ENCODE measurements at places on chromosomes 2 and 18.

DNA sequence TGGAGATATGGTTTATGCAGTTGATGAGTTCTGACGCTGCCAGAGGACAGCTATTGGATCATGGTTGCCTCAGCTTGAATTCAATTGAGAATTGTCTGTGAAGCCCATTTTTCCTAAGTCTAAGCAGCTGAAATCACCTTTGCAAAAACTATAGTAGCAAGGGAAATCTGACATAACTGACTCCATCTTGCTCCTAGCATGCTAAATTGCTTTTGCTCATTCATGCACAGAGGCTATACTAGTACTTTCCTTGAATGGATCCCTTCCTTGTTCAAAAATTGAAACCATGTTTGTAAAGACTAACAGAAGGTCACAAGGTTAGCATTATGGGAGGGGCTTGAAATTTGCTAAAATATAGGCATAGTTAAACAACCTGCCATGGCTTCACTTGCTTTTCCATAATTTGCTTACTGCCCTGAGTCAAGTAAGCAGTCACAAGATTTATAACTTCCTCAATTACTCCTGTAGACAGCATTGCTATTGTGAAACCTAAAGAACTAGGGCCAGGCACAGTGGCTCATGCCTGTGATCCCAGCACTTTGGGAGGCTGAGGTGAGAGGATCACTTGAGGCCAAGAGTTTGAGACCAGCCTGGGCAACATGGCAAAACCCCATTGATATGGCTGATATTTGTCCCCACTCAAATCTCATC is 41.2 kb downstream of the CHRNA1 start:
- no peak for DNase-seq

DNA sequence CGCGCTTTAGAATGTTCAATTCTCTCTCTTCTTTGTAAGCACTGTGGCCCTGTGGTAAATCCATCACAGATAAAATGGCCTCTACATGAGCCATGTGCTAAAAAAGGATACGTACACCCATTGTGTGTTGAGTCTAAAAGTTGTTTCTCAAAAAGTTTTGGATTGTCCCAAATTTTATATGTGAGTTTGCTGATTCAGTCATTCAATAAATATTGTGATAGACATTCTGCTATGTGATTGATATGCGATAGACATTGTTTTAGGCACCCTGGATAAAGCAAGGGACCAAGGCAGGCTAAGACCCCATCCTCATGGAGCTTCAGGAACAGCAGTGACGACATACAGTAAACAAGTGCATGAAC is 53.5 kb downstream of the E2F6 start:
- DNase-seq, result no peak

DNA sequence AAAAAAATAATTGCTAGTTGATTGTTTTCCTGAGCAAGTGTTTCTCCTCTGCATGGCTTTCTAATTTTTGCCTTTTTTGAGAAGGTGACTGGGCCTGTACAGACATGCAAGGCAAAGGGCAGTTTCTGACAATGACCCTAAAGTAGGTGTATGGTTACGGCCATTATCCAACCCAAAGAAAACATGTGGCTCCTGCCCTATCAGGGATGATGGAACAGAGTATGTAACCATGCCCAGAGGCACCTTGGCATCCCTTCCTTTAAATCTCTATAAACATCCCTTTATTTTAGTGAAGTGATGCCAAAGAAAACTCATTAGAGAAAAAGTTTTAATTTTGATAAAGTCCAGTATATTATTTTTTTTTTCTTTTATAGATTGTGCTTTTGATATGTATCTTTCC is 217.5 kb downstream of the LPIN1 start:
- no peak for DNase-seq

- no peak for DNase-seq
Observed at GRCh38 chr2:72082021-72082601, 65.6 kb downstream of the CYP26B1 start.

DNA sequence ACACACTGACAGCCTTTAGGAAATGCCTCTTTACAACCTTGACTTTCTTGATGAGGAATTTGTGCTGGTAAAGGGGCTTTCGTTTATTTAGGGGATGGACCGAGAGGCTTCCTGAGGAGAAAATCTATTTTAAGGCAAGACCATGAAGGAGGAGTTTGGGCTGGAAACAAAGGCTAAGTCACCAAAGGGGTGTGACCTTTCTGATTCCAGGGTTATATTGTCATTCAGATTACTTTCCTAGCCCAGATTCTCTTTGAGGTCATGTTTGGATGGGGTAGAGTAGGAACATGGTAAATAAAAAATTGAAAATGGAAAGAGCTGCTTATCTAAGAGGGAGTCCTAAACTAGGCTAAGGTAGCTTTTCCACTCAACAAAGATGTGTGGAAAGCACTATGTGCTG is 77.1 kb upstream of the UGP2 start:
- no peak for DNase-seq

GRCh38 chr2:164066095-164066494 is 330.3 kb upstream of the FIGN start:
- DNase-seq, result peak; percentile 77

- DNase-seq, result no peak
Observed at GRCh38 chr2:163665817-163666216, 70.0 kb downstream of the FIGN start.

GRCh38 chr2:224206816-224207215 is 167.7 kb upstream of the SERPINE2 start:
- no peak for DNase-seq

GRCh38 chr2:11123856-11124759 is 31.2 kb upstream of the SLC66A3 start:
- DNase-seq, result peak; percentile 77

GRCh38 chr18:12625241-12625640 is 32.7 kb downstream of the SPIRE1 start:
- DNase-seq, result no peak

- no peak for DNase-seq
Observed at GRCh38 chr2:178860551-178860950, 53.3 kb upstream of the TTN start.

DNA sequence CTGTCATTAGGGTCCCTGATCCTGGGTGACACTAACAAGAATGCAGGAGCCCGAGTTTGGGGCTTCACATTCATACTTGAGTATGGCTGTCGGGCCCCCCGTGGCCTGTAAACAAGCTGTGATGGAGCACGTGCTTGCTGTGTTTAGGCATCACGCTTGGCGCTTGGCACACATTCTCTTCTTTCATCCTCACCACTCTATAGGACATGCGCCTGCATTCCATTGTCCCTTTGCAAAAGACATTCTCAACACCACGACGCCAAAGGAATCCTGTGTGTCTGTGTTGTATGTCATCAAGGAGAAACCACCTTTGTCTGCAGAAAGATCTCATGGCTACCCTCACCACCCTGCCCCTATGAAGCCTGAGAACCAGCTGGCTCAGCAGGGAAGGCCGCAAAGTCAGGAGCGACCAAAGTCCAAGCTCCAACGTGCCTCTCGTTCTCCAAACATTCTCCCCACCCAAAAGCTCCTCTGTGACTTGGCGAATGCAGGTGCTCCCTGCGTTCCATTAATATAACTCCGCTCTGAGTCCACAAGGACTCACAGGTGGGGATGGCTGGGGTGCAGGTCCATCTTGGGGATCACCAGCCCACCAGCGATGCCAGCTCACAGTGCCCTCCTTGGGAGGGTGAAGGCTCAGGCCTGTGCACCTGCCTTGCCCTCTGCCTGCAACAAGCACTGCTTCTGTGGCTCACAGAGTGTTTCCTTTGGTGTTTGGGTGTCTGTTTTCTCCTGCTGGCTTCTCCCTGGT is 6.2 kb upstream of the PER2 start:
- DNase-seq, result no peak

GRCh38 chr2:213104092-213104902 is 47.1 kb downstream of the IKZF2 start:
- no peak for DNase-seq

GRCh38 chr2:60376252-60376651 is 177.2 kb downstream of the BCL11A start:
- DNase-seq, result no peak

DNA sequence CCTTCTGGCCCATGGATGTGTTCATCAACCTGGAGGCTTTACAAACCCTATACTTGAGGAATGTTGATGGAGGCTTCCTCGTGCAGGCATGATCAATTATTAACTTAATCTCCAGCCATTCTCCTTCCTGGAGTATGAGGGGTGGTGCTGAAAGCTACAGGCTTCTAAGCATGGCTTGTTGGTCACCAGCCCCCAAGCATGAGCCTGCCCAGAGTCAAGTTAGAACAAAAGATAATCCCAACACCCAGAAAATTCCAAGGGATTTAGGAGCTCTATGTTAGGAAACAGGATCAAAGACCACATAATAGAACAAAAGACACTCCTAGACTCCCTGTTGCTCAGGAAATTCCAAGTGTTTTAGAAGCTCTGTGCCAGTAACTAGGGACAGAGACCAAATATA is 63.1 kb downstream of the FAM171B start:
- no peak for DNase-seq

DNA sequence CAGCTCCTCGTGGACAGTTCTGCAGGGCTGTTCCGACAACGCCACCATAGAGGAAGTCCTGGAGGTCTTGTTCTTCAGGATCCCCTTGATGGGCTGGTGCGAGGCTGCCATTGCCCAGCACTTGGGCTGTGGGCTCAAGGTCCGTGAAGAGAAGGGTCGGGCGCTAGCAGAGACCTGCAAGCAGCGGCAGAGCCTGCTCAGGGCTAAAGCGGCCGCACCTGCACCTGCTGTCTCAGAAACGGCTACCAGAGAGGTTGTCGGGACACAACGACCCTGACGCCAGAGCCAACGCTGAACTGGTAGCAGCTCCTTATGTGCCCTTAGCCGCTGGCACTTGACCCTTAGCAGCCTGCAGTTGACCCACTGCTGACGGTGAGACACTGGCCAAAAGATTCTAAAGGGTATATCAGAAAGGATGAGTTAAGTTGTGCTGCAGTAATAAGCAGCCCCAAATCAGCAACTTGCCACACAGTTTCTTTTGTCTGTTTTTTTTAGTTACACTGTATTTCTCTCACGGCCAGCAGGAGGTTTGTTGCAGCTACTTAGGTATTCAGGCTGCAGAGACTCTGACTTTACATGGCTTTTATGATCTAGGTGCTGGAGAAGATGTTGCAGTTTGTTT is 55.5 kb upstream of the ST6GAL2 start:
- no peak for DNase-seq

GRCh38 chr2:68292108-68292710 is 27.5 kb downstream of the CNRIP1 start:
- DNase-seq, result no peak

DNA sequence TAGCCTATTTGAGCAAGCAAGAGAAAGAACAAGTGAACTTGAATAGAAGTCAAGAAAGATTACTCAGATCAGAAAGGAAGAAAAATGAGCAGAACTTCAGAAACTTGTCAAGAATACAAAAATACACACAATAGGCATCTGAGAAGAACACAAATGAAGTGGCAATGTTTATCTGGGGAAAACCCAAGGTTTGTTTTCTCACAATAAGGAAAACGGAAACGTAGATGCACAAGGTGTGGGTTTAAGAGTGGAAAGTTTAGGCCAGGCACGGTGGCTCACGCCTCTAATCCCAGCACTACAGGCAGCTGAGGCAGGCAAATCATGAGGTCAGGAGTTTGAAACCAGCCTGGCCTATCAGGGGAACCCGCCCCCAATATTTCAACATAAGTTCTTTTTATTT is 159.5 kb upstream of the GYPC start:
- DNase-seq, result no peak

DNA sequence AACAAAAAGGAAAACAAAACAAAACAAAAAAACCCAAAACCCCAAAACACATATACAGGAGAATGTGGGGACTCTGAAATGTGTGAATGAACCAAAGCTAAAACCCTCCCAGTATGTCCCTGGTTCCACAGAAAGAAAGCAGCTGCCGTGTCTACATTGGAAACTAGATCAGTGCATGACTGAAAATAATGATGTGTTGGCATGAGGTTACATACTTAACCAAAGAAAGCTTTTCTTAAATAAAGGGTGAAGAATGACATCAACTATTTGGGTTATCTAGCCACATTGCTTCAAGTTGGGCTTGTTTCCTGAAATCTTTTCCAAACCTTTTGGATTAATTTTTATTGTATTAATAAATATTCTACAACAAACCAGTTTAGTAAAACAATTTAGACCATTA is 91.9 kb upstream of the FN1 start:
- no peak for DNase-seq

- no peak for DNase-seq
Observed at GRCh38 chr18:471716-472115, 28.8 kb downstream of the COLEC12 start.

- peak; percentile 31 for DNase-seq
Observed at GRCh38 chr18:48230467-48231113, 178.6 kb downstream of the ZBTB7C start.

GRCh38 chr2:109609352-109610024 is 4.3 kb downstream of the SEPTIN10 start:
- no peak for DNase-seq

DNA sequence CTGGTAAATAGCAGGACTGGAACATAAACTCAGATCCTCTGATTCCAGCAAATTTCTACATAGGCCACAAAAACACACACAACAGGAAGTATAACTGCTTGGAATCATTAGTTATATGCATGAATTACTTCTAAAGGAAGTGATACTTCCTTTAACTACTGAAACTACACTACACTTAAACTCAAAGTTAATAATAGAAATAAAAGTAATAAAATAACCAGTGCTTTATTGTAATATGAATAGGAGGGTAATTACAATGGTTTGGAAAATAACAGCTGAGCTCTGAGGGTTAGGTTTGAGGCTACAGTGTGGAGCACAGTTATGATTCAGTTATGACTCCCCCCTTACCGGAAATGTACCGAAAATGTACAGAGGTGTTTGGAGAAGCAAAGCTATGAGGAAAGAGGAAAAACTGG is 18.5 kb upstream of the POLI start:
- no peak for DNase-seq

GRCh38 chr2:86274918-86275275 is 62.5 kb downstream of the REEP1 start:
- peak; percentile 25 for DNase-seq

- DNase-seq, result no peak
Observed at GRCh38 chr2:95215018-95215612, 7.8 kb downstream of the ZNF892 start.

DNA sequence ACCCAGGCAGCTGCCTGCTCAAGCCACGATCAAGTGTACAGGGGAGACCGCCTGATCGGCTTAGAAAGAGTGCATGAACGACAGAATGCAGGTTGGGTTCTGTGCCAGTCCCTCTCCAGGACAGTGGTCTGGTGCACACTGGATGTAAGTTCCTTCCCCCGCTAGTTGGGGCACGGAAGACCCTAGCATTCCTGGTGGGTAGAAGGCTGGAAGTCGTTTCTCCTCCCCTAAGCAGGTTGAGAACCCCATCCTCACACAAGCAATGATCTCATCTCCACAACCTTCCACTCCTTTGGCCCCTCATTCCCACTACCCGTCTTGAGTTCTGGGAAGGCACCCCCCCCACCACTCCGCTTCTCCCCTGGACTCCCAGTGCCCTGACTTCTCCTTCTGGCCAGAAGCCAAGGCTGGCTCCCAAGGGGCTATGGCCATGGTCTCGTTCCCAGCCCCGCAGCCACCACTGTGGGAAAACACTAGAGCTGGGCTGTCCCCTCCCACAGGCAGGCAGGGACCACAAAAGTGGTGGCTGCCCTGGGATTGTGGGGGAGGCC is 1.4 kb upstream of the ANKRD39 start:
- DNase-seq, result no peak

GRCh38 chr18:63099091-63099840 is 220.3 kb downstream of the BCL2 start:
- DNase-seq, result no peak

Data from NCI-H524 (cell line).